ENCODE measurements at places on chromosomes 5 and 9.
A peak's percentile ranks its signal among the peaks of the same experiment; 100 is the strongest.

GRCh38 chr5:109743770-109744212, 54.1 kb downstream of the MAN2A1 start:
- no peak for DNase-seq

- DNase-seq: no peak
Measured at GRCh38 chr5:14821100-14821845, 50.3 kb downstream of the ANKH start.

- no peak for DNase-seq
Measured at GRCh38 chr5:117302949-117303348, 728.3 kb upstream of the SEMA6A start.

DNA sequence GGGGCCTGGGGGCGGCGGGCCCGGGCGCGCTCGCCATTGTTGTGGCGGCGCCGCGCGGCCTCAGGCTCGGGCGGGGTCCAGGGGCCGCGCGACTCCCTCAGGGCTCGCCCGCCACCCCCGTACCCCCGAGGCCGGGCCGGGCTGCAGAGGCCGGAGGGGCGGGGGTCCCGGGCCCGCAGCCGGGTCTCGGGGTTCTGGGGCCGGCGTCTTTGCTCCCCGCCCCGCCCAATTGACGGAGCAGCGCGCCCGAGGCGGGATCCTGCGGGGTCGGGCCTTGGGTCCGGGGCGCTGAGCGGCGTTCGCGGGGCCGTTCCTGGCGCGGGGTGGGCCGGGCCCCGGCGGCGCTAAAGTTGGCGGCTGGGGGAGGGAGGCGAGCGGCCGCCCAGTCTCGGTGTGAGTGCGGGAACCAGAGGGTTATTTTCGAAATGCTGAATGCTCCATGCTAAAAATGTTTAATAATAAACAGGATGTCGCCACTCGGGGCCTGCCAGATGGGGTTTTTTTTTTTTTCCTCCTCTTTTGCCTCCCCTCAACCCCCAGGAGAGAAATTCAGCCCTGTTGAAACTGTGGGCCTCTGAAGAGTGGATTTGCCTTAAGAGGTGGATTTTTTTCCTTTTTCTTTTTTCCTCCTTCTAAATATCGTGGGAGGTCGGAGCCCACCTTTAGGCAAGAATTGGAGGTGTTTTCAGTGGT, 724 bp downstream of the PRRC2B start:
- peak; percentile 74 for DNase-seq

DNA sequence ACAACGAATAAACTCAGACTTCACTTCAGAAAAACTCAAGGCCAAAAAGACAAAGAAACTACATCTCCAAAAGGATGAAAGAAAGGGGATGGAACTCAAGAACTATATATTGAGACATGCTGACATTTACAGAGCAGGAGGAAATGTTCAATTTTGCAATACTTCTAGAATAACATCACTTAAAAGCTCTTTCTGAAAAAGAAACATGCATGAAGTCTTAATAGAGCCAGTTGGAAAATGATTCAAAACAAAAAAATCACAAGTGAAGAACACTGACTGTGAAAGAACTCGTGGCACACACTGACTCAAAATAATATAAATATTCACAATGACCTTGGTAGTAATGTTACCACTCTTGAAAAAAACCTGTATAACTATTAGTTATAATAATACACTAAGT, 267.8 kb upstream of the NREP start:
- no peak for DNase-seq

Data from sciatic nerve (tissue), 2 donors.